ENCODE measurements at places on chromosomes 5 and 9. TPM values are rescaled to one million over a fixed set of nuclear protein-coding genes. Genes with fewer than 3 reads are reported as not detected.

- no peak for DNase-seq
These were observed 161.4 kb downstream of the DOCK2 start for GRCh38 chr5:169798438-169798837.

DNA sequence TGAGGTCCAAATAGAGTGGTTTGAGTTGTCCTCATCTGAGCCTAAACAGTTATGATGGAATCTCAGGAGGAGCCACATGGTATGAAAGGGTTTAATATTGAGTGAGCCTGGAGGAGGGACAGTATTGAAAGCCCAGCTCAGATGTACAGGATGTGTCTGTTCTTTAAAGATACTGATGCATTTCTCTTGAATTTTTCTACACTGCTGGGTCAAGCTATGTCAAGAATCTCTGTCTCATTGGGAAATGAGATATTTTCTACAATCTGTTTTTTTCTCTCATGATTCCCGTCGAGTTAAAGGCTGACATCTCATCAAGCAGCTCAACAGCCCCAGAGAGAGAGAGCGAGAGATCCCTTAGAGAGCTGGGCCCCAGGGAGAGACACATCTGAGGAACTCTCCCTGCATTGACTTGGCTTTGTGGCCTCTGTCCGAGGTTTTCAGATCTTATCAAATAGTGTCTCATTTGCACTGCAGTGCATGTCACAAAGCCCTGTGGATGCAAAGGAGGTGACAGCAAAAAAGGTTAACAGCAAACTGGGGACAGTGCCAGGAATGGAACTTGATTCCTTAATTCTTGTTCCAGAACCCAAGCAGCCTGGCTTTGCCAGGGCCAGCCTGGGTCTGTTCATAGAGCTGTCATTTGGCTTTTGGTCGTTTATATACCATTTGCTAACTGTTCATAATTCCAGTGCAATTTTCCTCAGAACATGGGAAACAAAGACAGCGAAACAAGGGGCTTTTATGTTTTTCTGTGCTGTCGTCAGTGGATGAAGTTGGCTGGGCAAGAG is 19.0 kb upstream of the ACTBL2 start:
- DNase-seq, result no peak

DNA sequence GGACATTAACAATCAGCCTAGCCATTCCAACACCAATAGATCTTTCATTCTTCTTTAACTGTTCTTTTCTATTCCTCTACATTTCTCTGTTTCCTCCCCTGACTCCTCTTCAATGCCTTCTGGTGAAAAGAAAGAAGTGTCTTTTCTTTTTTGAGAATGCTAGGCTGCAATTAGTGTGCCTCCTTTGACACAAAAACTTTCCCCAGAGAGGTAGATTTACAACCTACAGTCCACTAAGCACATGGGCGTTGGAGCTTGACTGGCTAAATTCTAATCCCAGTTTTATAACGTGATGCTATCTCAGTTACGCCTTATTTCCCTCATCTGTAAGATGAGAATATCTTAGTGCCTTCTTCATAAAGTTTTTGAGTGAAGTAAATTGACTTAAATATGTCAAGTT is 16.9 kb upstream of the ANKRD55 start:
- no peak for DNase-seq

GRCh38 chr5:50751064-50751657 is 84.7 kb downstream of the PARP8 start:
- peak; percentile 20 for DNase-seq

DNA sequence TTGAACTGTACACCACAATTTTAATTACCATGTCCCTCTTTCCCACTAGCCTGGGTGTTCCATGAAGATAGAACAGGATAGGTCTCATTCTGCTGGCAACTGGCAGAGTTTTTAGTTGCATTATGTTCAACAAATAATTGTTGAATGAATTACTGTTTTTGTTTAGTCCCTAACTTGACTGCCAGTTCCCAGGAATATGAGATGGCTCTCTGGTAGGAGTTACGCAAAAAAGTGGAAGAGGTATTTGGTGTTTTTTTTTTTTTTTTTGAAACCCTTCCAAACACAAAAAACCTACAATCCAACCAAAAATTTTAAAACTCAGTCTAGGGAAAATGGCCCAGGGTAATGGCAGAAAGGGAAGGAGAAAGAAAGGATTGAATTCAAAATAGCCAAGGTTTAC is 153.6 kb downstream of the GNAQ start:
- no peak for DNase-seq

DNA sequence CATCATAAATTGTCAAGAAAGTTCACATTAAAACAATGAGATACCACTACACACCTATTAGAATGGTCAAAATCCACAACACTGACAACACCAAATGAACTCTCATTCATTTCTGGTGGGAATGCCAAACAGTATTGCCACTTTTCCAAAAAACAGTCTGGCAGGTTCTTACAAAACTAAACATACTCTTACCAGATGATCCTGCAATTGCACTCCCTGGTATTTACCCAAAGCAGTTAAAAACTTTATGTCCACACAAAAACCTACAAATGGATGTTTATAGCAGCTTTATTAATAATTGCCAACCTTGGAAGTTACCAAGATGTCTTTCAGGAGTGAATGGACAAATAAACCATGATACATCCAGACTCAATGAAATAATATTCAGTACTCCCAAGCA is 56.8 kb downstream of the ZNF608 start:
- no peak for DNase-seq

DNA sequence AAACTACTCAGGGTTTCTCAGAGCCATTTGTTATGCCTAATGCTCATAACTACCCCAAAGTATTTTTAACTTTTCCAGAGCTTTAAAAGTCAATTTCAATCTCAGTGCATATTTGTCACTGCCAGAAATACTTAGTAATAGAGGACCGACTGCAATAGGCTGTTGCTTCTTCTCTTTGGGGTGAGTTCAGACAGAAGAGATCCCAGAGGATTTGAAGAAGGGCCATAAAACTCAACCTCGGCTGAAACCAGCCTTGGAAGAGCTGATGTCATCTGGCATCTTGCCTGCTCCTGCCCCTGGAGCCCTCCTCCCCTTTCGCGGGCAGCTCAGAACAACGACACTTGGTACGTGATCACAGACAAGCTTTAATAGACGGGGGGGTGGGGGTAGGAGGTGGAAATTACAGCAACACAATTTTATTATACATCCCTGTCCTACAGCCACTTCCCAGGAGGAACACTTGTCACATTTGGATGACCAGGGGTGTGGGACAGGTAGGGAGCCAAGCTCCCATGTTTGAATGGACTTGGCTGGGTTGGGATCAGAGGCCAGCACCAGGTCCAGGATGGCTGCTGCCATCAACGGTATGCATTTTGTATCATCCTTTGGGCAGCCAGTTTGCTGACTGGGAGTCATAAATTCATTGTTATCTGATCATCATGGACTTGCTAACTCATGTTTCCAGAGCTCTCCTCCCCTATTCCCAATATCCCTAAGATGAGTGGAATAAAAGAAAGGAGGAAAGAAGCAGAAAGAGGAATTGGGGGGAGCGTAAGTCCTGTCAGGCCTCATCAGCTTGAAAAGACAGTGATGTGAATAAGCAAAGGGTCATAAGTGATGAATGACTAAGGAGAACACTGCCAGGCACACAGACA is 186.6 kb upstream of the PANK3 start:
- DNase-seq, result no peak

GRCh38 chr9:71765693-71766092 is 2.6 kb downstream of the CEMIP2 start:
- DNase-seq, result no peak

DNA sequence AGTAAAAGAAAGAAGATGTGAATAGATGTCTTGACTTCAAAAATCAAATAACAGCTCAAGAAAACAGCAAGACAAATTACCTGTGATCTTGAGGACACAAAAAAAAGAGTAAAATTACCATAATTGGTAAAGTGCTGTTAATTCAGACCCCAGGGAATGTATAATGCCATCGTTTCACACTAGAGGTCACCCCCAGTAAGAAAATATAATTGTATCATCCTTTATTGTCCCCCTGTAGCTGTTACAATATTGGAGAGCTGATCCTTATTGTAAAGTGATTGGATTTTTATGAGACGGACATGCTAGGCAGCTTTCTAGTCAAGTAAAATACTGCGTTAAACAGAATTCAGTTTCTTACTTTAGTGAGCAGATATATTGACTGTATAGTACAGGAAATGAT is 377.0 kb downstream of the TLE1 start:
- no peak for DNase-seq

- DNase-seq, result no peak
These were observed 44.2 kb upstream of the BOD1 start for GRCh38 chr5:173660481-173661280.

GRCh38 chr9:17025281-17025680 is 109.6 kb upstream of the CNTLN start:
- no peak for DNase-seq

GRCh38 chr9:16524823-16525222 is 345.6 kb downstream of the BNC2 start:
- DNase-seq, result no peak

DNA sequence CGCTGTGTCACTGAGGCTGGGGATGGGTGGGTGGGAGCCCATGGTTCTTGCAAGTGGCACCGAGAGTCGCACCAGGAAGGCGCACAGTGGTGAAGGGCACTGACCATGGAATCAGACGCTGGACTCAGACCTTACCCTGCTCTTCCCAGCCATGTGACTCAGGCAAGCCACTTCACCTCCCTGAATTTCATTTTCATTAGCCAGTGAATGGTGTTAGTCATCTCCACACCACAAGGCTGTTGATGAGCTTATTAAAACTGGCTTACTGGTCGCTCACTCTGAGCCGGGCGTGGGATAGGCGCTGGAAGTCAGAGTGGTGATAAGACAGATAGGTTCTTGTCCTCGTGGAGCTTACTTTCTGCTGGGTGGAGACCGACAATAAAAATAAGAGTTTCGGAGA is 25.1 kb downstream of the FGF18 start:
- DNase-seq, result no peak

GRCh38 chr9:131436376-131436775 is 42.5 kb downstream of the PRRC2B start:
- DNase-seq, result no peak

GRCh38 chr5:72071906-72072305 is 35.4 kb upstream of the MAP1B start:
- no peak for DNase-seq

- no peak for DNase-seq
These were observed at the start of gene SLC34A3 for GRCh38 chr9:137230705-137231371. Gene SLC34A3 (plus strand): TSS chr9:137230901. CDS start chr9:137231703, 802 bp downstream.

- DNase-seq, result no peak
These were observed 15.4 kb downstream of the CCL28 start for GRCh38 chr5:43396762-43397304.

- no peak for DNase-seq
These were observed 6.3 kb downstream of the TMEM38B start for GRCh38 chr9:105700668-105701067.

DNA sequence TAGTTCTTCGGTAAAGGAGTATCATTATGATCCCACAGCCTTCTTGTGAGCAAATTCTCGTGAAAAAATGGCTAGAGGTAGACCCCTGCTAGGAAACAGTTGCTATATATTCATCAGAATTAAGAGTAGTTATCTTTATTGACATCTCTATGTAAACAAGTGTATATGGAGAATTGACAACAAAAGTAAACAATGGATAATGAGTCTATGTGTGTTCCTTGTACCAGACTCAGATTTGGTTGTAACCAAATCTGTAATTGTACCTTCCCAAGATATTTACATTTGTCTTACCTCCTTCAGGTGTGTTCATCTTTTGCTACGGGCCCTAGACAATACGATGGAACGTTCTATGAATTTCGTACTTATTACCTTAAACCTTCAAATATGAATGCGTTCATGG is 2.1 kb downstream of the NIPSNAP3B start:
- no peak for DNase-seq

- DNase-seq, result peak; percentile 49
These were observed 38.1 kb downstream of the SLC12A2 start for GRCh38 chr5:128121651-128122050.

DNA sequence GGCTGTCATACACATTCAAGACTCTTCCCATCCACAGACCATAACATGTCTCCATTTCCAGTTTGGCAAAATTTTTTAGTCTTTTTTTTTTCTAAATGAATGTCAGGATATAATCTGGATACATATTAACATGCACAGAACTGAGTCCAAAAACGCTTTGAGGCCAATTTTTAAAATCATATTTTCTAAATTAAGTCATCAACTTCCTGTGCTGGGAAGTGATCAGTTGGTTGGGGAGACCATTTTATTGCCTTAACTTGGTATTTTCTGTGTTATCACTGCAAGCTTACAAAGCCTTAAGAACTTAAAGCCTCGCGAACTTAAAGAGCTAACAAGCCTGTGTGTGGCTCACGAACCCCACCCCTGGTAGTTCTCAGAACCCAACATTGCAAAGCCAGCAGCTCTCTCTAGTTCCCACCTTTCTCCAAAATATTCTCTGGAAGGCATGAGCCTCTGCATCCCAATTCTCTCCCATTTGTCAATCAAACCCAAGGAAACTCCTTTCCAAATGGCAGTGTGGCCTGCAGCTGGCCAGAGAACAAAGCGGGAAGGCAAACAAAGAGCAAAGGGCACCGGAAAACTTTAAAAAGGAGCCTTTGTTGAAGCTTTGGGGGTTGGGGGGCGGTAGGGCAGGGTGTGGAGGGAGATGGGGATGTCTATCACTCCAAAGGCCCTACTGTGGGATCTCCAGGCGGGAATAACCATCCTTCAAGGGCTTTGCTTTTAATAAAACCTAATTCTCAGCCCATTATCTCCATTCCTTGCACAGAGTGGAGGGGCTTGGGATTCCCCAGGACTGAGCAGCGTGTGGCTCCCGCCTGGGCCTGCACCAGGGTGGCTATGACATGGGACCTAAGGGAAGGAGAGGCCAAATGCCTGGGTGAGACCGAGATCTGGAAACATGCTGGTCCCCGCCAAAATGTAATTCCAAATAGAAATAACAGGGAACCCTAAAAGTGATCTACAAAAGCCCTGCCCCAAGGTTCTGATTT is 65.0 kb downstream of the ROR2 start:
- no peak for DNase-seq

GRCh38 chr9:133822430-133823065 is 84.4 kb upstream of the SARDH start:
- DNase-seq, result no peak

GRCh38 chr5:13217636-13218035 is 726.9 kb downstream of the DNAH5 start:
- no peak for DNase-seq

The SFXN1 gene
- total RNA-seq, result 106 TPM

The LHX6 gene
- not detected for total RNA-seq

The WDR38 gene
- not detected for total RNA-seq

The ZNF883 gene
- total RNA-seq, result 2.2 TPM

The FPGS gene
- 75.2 TPM for total RNA-seq

The FAXDC2 gene
- not detected for total RNA-seq

The IFNA2 gene
- not detected for total RNA-seq

The GGTA1 gene
- not detected for total RNA-seq

The PCDHGB5 gene
- 9.1 TPM for total RNA-seq

Measured in Calu3 (cell line).